ENCODE measurements at places on chromosomes 11 and 22.

- peak; percentile 86 for DNase-seq
Observed at GRCh38 chr11:126115816-126116331, 53.2 kb upstream of the CDON start.

DNA sequence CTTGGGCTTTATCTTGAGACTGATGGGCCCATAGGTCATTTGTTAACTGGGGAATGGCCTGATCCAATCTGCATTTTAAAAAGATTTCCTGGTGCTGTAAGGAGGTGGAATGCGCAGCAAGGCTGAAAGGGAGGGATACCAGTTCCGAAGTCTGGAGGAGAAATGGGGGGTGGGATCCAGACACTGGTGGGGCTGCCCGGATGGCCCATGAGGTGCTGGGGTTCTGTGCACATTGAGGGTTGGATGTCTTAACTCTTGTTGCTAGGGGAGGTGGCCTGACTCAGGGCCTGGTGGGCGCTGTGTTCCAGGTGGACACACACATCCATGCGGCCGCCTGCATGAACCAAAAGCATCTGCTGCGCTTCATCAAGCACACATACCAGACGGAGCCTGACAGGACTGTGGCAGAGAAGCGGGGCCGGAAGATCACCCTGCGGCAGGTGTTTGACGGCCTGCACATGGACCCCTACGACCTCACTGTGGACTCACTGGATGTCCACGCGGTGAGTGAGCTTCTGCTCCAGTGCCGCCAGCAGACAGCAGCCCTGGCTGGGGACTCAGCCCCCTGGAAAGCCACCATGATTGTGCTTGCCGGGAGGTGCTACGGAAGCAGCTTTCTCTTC lies 38.1 kb downstream of the AMPD3 start:
- no peak for DNase-seq

DNA sequence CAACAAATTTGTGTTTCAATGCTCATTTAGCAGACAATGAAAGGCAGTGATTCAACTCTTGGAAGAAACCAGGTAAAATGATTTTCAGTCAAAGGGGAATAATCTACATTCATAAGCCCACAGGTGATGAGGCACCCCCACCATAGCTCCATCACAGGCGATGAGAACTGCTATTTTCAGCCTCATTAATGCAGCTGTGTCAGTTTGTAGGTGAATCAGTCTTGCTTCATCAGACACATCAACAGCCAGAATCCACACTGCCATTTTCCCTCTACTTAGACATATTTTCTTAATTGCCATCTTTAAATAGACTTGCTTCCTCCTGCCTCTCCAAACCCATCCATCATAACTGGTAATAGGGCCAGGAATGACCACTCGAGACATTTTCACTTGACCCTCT lies 701.0 kb downstream of the OPCML start:
- no peak for DNase-seq

DNA sequence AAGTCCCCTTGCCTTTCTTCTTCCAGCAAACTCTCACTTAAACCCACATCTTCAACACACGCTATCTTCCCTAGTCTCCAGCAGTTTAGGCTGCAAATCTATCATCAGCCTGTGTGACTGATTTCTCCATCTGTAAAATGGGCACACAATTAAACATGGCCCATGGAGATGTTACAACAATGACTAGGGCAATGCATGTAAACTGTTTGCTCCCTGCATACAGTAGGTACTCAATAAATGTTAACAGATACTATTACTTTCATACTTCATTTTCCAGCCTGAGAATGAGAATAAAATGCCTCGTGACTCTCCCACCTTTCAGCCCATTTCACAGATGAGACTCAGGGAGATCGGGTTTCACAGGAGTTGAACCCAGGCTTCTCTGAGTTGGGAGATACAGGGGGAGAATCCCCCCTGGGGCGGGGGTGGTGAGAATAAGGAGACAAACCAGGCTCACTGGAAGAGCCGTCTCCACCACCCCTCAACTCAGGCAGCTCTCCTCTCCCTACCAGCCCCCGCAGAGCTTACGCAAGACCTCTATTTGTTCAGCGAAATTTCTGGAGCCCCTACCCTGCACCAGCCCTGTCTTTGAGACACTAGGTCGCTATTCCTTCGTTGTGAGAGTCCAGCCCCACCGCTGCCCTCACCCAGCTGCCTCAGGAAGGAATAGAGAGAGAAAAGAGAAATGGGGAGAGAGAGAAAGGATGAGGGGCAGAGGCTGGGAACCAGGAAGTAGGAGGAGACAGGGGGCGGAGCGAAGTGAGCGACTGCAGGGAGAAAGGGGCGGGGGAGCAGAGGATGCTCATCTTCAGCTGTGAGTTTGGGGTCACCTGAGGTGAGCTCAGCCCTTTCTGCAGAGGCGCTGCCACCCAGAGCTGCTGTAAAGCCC lies 42.1 kb upstream of the KLHL35 start:
- no peak for DNase-seq

- no peak for DNase-seq
Observed at GRCh38 chr11:70038034-70038834, 39.9 kb upstream of the ANO1 start.

- DNase-seq = no peak
Observed at GRCh38 chr11:45724153-45724552, 58.7 kb upstream of the CHST1 start.

DNA sequence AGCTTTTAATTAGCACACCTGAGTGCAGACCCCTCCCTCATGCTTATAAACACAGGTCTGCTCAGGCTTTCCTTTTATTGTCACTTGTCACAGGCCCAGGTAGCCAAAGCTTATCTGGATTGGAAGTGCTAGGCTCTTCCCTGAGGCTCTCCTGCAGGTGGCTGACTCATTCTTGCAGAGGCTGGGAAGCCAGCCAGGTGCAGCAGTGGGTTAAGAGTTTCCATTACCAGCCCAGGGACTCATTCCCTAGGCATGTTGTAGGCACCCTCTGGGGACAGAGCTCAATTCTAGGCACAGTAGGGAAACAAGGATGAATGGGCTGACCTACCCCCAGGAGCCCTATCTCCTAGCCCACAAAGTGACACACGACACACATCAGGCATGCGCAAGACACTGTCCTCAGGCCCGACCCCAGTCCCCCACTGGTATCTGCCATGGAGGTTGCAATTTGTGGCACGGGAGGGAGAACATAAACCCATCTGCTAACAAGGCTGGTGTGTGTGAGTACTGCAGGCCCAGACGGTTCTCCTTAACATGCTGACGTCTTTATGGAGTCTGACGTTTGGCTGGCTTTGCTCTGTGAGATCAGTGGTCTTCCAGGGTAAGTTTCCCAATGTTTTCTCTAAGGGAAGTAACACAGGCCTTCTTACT lies 94.2 kb downstream of the ABTB2 start:
- peak; percentile 62 for DNase-seq

DNA sequence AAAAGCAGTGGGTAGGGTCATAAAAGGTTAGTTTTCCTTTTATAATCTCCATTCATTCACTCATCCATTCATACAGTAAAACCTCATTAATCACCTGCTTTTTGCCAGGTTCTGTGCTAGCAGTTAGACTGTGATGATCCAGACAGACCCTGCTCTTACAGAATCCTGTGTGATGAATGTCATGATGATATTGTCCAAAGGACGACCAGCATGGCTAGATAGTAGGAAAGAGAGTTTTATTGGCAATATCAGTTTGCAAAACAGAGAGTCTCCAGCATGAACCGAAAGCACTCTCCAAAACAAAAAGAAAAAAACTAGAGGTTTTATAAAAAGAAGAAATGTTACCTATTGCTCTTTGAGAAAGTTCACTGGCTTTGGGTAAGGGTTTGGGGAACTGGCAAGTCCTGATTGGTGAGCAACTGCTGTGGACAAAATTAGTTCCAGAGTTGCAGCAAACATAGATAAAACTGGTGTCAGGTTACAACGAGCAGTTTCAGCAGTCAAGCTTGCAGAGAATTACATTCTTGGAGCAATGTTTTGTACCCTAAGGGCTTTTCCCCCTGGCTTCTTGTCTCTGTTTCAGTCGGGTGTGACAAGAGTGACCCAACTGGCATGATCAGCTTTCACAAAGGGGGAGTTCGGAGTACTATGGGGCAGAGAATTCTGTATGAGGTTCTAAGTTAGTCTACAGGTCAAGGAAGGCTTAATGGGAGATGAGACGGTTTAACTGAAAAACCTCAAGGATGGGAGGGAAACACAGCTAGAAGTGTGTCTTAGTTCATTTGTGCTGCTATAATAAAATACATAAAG lies 58.3 kb downstream of the HSD17B12 start:
- DNase-seq = no peak

DNA sequence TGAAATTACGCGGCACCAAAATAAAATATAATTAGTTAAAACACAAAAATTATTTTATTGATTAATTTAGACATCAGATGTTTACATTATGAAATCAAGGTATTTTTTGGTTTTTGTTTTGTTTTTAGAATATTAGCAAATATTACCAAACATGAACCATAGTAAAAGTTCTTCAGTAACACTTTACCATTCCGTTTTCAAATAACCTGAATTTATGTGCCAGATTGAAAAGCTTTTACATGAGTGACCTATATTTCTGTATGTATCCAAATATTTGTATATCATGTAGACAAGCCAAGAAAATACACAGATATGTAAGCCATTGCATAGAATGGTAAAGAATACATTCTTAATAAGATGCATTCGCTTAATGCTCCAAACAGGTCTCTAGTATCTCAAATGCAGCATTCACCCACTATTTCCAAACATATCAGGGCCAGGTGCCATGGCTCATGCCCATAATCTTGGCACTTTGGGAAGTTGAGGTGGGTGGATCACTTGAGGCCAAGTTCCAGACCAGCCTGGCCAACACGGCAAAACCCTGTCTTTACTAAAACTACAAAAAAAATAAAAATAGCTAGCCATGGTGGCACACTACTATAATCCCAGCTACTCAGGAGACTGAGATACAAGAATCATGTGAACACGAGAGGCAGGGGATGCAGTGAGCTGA lies 102.4 kb upstream of the SERPIND1 start:
- no peak for DNase-seq

- DNase-seq = peak; percentile 98
Observed at GRCh38 chr11:92707173-92707619, 262.3 kb upstream of the MTNR1B start.

DNA sequence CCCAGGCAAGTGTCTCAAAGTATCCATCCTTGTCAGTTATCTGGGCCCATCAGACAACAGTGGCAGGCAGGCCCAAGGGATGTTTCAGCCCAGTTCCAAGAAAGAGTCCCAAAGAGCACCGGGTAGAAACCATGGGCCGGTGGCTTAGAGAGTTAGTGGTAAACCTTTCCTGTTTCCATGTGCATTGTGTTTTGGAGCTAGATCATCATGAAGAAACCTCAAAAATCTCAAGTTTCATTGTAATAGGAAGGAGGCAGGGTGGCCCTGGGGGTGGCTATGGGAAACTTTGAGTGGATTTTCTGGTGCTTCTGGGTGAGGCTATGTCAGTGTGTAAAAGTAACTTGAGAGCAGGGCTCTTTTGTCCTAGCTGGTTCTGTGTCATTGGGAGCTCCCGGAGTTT lies 68.1 kb downstream of the UBASH3B start:
- DNase-seq = no peak

DNA sequence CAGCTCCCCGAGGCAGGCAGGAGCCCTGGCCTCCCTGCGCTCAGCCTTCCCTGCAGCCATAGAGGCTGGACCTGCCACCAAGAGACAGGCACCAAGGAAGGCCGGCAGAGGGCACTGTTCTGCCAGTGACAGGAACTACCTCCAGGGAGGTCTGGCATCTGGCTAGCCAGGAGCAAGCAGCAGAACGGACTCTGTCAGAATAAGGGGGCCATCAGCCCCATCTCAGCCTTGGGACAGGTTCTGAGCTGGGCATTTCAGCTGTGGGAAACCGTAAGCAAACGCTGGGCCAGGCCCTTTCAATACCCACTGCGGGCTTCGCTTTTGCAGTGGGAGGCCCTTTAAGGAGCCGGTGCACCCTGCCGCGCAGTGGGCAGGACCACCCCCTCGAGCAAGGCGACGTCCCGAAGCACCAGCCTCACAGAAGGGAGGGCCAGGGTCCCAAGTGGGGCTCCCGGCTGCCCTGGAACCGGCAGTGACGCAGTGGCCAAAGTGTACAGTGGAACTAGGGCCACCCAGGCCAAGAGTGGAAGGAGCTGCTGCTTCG lies 18.2 kb downstream of the IFT27 start:
- DNase-seq = peak; percentile 57

DNA sequence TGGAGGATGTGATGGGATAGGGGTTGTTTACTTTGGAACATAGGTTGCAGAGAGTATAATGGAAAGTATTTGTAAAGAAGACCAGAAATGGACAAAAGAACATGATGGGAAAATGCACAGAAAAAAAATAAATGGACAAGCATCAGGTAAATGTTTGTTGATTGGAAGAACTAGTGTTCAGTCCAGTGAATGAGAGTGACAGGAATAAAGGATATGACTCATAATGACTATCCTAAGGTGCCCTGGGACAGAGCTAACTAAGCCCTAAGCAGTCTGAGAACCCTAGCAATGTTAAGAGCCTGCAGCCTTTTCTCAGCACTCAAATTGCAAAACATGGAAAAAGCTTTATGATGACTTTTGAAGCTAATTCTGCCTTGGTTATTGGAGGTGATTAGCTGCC lies 732.8 kb upstream of the ANO5 start:
- DNase-seq = no peak

- DNase-seq = no peak
Observed at GRCh38 chr11:102243399-102243884, 73.8 kb upstream of the BIRC3 start.

DNA sequence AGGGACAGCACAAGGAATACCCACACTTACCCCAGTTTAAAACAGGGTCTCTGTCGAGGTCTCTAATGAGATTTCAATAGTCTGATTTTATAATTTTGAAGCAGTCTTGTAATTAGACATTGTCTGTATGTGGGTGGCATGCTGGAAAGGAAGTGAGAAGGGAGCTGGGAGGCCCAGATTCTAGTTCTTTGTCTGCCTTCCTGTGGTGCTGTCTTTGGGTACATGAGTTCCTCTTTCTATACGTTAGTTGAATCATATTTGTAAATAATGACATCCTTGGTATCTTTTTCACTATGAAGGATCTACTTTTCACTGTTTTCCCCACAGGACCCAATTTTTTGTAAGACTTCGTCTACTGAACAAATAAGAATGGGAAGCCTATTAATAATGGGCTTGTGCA lies 42.0 kb upstream of the TENM4 start:
- no peak for DNase-seq

GRCh38 chr11:60970369-60970774 lies 1.1 kb upstream of the CD6 start:
- DNase-seq = peak; percentile 26

DNA sequence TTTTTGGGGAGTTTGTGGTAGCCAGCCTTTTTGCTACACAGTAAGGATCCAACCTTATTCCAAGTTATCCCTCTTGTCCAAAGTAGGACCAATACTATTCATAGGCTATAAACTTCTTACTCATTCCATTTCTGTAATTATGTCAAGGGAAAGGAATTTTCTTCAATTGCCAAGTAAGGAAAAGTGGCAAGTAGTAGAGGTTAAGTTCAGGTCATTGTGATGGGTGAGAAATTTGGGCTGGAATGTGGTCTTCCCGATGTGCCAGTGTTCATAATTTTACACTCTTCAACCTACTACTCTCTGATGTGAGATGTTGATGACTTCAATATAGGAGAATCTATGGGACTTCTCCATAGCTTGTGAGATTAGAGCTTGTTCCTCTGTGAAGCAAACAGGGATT lies 648.8 kb downstream of the METTL15 start:
- no peak for DNase-seq
